Cerebellum (tissue), 4 donors: ENCODE measurements at places on chromosomes 1 and 21. TPM values are rescaled to one million over a fixed set of nuclear protein-coding genes. Genes with fewer than 3 reads are reported as not detected.

- no peak for DNase-seq
Measured at GRCh38 chr1:161723459-161724141, 2.3 kb downstream of the FCRLB start.

DNA sequence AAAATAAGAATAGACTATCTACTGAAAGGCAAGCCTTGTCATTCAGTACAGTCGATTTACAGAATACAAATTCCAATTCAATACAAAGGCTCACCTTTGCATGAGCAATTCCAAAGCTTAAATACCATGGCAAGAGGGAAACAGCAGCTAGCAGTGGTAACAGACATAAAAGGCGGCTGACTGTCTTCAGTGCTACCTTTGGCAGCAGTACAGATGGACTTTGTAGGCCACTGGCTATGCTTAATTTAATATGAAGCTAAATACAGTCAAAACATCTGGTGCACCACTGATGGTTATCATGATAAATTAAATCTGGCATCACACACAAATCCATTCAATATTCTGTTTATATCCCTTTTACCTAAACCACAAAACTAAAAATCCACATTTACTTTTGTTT, 62.4 kb downstream of the RERE start:
- DNase-seq, result no peak

- DNase-seq, result no peak
Measured at GRCh38 chr1:35080171-35080854, 1.1 kb downstream of the ZMYM1 start.

DNA sequence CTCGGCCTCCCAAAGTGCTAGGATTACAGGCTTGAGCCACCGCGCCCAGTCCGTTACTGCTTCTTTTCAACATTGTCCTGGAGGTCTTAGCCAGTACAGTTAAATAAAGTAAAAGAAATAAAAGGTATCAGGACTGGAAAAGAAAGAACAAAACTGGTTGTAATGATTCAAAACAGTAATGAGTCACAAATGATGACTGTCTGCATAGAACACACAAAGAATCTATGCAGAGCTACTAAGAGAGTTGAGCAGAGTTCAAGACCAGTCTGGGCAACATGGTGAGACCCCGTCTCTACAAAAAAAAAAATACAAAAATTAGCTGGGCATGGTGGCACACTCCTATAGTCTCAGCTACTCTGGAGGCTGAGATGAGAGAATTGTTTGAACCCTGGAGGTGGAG, 23.4 kb downstream of the BCAR3 start:
- no peak for DNase-seq

- no peak for DNase-seq
Measured at GRCh38 chr1:170355267-170355801, 176.6 kb upstream of the GORAB start.

DNA sequence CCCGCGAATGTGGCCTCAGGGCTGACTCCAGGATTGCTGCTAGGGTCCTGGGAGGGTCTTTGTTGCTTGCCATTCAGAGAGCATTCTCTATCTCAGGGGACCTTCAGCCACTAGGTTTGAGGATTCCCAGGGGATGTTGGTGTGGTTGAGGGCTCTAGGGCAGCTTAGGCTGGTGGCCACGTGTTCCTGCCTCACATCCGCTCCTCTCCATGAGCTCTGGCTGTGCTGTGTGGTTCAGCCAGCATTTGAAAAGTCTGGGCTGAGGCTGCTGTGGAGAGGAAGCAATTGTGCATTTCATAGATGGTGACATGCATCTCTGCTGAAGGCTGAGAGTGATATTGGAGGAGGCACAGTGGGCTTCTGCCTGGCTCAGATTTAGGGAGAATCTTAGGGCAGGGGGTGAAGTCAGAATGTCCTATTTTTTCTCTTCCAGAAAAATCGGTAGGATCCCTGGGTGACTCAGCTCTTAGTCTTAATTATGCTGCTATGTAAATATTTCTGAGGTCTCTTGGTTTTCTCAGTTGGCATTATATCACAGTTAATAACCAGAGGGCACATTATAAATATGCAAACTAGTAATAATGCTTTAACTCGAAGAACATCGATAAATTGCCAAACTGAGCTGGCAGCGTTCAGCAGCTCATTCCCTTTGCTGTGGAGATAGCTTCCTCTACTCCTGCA, 182.3 kb downstream of the CAMTA1 start:
- DNase-seq, result no peak

- DNase-seq, result no peak
Measured at GRCh38 chr1:65407877-65408276, 12.6 kb upstream of the LEPR start.

GRCh38 chr1:18536356-18536755, 55.6 kb downstream of the KLHDC7A start:
- no peak for DNase-seq

- no peak for DNase-seq
Measured at GRCh38 chr1:237181743-237182317, 139.8 kb downstream of the RYR2 start.

DNA sequence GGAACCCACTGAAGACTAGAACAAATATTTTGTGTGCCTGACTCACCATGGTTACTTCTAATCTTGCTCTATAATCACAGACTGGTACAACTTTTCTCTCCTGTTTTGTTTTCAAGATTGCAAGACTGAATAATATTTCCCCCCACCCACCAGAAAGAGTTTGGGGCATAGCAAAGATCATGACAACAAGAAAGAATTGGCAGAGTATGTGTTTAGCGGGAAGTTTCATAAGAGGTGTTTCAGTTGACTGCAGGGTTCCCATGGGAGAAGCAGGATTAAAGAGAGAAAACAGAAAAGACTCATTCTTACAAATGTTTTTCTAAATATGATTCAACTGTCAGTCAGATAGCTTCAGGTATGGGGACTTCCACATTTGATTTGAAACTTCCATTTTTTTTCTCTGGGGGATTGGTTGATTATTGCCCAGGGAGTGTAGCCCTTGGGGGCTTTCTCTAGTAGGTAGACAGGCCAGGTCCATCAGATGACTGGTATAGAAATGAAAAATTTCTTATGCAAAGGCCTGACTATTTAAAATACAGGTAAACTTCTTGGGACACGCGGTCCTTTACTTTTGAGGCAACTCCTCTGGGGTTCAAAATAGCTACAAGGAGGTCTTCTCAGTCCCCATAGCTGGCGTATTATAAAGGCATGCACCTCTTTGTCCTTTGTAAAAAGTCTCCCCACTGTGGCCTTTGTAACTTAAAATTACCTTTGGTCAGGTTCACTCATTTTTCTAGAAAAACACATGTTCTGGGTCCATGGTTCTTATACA, 13.9 kb downstream of the OR14I1 start:
- no peak for DNase-seq

DNA sequence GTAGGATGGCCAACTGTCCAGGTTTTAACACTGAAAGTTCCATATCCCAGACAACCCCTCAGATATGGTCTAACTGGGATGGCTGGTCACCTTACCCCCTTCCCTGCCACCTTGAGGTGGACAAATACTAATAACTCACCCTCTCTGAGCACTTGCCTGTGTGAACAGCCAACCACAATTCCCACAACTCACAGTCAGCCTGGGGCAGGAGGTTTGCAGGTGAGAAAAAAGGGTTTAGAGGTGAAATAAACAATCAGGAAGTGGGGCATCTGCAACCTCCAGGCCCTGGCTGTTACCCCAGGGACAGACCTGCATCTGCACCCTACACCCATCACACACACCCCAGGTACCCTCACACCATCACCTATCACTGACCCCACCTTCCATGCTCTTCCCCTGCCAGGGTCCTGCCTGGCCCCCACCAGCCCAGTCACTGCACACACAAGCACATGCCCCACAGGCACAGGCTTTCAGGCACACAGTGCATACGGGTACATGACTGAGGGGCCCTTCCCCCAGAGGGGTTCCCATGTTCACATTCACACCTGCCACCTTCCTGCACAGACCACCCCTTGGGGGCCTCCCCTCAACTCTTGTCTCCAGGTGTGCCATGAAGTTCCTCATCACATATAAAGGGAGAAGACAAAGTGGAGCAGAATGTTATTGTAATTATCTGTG, 679.5 kb downstream of the MATN1 start:
- DNase-seq, result no peak

DNA sequence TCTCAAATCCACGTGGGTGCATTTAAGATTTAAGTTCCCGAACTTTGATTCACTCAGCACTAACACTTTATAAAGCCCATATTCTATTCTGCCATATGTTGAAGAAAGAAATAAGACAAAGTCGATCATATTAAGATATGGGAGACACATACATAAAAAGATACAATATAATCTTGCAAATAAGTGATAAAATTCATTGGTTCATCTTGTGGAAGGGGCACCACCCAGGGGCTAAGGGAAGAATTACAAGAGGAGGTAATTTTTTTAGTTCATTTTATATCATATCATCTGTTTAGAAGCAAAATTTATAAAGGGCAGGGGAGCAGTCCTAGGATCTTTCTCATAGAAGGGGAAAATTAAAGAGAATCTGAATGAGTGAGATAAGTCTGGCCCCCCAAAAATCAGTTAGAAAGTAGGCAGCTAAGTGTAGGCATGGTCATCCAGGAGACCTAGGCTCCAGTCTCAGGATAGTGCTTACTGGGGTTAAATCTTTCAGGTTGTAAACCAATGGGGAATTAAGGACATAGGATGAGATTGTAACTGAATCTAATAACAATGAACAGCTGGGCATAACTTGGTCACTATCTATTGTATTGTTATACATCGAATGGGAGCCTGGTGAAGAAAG, 124.2 kb upstream of the L1TD1 start:
- no peak for DNase-seq

GRCh38 chr1:222250376-222250775, 297.5 kb downstream of the HHIPL2 start:
- no peak for DNase-seq

GRCh38 chr1:64677532-64677931, 67.3 kb upstream of the RAVER2 start:
- DNase-seq, result no peak

Gene CHAF1B
- 2.5 TPM for total RNA-seq

Gene ARHGAP29
- total RNA-seq, result 55.1 TPM

Gene PRR9
- not detected for total RNA-seq

Gene PODN
- 8.9 TPM for total RNA-seq
